ENCODE measurements at places on chromosomes 2 and 18. TPM values are rescaled to one million over a fixed set of nuclear protein-coding genes. Genes with fewer than 3 reads are reported as not detected.
A peak's percentile ranks its signal among the peaks of the same experiment; 100 is the strongest.

GRCh38 chr18:3466045-3466444 lies 16.1 kb downstream of the TGIF1 start:
- DNase-seq, result no peak

GRCh38 chr2:172095146-172095904 lies 7.4 kb downstream of the DLX2 start:
- DNase-seq, result peak; percentile 66

- DNase-seq, result no peak
Observed at GRCh38 chr2:236636261-236636660, 66.6 kb downstream of the ACKR3 start.

DNA sequence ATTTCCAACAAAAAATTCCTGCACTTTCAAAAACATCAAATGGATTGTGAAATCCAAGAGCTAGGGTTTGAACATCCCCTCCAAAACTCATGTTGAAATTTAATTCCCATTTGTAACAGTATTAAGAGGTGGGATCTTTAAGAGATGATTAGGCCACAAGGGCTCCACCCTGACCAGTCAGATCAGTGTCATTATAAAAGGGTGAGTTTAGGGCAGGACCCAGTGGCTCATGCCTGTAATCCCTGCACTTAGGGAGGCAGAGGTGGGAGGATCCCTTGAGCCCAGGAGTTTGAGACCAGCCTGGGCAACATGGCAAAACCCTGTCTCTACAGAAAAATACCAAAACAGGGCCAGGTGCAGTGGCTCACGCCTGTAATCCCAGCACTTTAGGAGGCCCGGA lies 8.9 kb downstream of the GTF3C2 start:
- no peak for DNase-seq

GRCh38 chr18:22726469-22726868 lies 206.7 kb upstream of the RBBP8 start:
- DNase-seq, result no peak

- DNase-seq, result no peak
Observed at GRCh38 chr18:22168360-22168921, 948 bp upstream of the GATA6 start.

DNA sequence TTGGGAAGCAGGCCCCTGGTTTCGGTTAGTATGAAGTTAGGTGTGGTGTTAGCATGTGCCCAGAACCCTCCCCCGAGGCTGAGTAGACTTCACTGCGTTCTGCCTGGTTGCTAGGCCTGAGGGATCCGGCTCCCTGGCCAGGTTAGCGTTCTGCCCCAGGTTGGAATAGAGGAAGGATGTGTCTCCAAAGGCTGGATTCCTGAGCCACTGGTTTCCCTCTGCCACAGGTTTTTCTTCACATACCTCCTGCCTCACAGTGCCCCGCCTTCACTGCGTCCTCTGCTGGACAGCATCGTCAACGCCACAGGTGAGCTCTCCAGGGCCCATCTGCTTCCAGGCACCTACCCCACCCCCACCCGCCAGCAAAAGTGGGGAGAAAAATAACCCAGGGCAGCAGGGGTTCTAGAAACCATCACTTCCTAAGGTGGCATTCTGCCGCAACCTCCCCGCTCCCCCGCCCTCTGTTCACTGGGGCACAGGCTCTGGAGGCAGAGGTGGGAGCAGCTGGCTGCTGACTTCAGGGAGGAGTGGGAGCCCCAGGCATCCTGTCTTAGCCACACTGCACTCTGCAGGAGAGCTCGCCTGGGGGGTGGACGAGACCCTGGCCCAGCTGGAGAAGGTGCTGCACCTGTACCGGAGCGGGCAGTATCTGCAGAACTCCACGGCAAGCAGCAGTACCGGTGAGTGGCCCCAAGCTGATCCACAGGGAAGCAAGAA lies 7.1 kb downstream of the PKDCC start:
- DNase-seq, result no peak

DNA sequence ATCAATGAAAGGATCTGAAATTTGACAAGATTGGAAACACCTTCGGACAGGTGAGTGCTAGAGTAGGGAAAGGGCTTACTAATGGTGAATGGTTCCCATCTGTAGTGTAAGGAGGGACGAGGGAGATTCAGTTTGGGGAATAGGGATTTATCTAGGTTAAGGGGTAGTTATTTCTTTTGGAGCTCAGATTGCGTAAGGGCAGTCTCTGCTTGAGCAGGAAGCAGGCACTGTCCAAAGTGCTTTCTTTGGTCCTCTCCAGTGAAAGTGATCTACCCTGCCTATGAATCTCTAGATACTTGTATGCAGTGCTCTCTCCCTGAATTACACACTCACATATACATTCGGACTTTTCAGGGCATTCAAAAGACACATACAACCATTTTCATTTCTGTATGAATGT lies 272.9 kb upstream of the FIGN start:
- DNase-seq, result no peak

DNA sequence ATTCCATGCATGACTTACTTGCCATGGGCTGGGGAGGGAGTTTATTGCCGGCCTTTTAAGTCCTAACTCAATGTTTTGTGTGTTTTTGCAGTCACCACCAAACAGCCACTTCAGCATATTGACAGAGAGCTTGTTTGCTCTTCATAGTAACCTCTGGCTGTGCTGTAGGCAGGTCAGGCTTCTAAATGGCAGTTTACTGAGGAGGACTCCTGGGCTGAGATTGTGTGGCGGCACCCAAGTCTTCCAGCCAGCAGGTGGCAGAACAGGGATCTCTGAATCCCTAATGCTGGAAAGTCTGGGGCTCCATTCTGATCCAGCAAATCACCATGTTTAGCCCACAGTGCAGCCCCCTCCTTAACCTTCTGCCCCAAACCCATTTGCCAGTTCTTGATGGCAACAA lies 121.2 kb downstream of the CAPN13 start:
- no peak for DNase-seq

DNA sequence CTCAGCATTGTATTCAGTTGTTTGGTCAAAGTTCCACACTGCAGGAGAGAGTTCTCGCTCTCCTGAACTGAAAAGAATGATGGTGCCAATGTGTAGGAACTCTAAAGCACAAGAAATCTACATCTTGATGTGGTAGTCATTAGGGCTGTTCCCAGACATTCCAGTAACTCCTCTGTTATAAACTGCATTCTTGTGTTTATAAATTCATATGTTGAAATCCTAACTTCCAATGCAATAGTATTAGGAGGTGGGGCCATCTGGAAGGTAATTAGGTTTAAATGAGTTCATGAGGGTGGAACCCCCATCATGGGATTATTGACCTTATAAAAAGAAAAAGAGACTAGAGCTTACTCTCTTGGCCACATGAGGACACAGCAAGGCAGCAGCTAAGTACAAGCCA lies 239.6 kb downstream of the CDH20 start:
- no peak for DNase-seq

DNA sequence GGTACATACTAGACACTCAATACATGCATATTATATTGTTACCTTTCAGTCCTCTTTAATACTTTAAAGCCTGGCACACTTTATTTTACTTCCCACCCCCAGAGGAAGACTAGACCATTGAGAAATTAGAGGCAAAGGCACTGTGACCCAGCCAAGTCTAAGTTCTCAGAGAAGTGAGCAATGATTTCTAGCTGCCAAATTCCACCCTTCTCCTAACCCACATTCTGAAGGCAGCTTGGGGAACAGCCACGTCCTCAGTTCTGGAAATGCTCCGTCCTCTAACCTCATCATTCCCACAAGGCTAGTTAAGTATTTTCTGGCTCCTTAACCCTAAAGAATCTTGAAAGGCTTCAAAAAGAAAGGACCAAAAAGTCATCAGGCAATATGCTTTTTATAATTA lies 86.6 kb downstream of the COL5A2 start:
- DNase-seq, result peak; percentile 38

- no peak for DNase-seq
Observed at GRCh38 chr2:96233880-96234316, 25.3 kb upstream of the STARD7 start.

DNA sequence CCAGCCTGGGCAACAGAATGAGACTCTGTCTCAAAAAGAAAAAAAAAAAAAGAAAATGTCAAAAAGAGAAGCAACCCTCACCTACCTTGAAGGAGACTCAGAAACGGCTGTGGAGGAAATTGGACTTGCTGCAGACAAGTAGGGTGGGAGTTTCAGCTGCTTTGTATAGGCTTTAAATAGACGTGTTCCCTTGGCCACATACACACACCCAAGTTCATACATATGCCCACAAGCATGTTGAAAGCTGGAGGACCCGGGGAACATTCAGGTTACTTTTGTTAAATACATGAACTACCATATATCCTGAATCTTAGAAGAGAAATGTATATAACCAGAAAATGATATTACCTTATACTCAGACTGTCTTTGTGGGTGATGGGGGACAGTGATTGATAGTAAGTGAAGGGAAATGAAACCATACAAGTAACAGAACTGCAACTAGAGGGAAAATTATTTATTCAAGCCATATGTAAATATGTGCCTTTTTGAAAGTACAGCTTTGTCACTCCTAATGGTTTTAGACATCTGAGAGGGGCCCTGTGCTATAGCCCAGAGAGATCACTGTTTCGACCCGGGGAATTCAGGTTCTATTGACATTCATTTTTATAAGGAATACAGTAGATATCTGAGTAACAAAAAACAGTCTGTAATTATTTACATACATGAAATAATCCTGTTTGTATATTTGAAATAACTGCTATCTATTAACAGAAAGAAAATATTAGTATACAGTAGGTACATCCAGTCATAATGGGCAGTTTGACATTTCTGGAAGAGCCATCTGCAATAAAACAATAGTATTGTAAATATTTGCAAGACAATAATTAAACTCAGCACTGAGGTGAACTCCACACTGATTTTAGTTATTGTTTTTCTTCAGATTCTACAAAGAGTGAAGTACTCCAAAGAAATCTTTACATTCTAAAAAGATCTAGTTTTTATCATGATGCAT lies 48.0 kb upstream of the TGIF1 start:
- no peak for DNase-seq

DNA sequence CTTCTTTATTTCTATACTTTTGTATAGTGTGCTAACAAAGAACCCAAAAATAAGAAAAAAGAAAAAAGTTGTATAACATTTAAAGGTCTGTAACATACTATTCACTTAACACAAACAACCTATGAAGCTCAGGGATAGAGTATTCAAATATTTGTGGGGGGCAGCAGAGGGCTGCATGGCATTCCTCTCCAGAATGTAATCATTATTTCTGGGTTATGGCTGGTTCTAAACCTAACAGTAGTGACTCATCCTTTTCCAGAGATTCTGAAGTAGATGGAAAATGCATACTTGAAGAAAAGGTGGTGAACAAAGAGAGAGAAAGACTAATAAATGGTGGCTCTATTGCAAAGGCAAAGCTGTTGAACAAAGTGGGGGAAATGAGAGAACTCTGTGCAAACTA lies 249.4 kb downstream of the NRXN1 start:
- DNase-seq, result no peak

DNA sequence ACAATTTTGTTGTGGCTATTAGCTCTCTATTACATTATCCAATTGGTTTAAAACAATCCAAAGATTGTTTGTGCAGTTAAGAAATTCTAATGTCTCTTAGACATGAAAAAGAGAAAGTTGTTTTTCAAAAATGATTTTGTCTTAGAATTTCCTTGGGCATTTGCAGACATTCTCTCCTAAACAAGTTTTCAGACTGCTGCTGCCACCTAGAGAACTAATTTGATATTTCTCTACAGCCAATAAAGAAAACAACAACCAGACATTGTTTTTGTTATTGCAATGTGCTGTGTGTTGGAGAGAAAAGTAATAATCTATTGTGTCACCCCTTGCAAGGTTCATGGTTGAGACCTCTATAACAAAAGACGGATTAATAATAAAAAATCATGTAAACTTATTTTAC lies 119.0 kb upstream of the SYT4 start:
- DNase-seq, result no peak

- DNase-seq, result no peak
Observed at GRCh38 chr2:105335469-105335868, 1.9 kb upstream of the C2orf49 start.

GRCh38 chr2:173547499-173547898 lies 192.8 kb downstream of the CDCA7 start:
- no peak for DNase-seq

DNA sequence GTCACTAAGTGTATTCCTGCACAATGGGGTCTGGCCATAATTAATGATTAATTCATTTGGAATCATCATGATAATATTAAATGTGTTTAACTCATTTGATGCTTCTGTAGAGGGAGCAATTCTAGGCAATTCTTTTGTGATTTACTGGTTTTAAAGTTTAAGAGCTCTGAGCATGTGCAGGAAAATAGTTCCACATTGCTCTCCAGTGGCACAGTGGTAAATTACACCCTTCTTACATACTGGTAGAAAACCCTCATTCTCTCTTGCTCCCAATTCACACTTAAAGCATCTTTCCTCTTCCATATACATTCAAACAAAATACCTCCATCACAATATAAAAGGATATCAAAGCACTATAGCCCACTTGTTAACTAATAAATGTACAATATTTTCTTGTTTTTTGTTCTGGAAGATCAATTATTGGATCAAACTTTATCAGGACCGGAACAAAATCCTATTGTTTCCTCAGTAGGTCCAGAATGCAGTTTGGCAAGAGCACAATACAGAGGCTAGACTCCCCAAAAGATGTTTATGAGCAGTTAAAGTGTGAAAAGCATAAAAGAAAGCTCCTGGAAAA lies 844.3 kb downstream of the MBD2 start:
- DNase-seq, result no peak

DNA sequence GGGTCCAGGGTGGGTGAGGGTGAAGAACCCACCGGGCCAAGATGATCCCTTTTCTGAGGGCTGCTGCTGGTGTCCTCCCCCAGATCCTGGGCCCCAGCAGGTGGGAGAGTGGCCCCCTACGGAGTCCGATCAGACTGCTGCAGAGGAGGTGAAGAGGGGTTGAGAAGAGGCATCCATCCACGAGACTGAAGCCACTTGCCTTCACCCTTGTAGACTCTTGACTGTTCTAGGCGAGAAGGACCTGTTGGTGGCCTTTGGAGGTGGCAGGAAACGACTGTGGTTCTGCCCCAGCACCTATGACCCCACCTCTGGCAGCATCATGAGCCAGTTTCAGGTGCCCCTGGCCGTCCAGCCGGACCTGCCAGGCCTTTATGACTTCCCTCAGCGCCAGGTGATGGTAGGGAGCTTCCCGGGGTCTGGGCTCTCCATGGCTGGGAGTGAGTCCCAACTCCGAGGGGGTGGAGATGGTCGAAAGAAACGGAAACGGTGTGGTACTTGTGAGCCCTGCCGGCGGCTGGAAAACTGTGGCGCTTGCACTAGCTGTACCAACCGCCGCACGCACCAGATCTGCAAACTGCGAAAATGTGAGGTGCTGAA lies 1.5 kb downstream of the TET3 start:
- DNase-seq, result no peak

GRCh38 chr2:101349893-101350662 lies 37.2 kb downstream of the CREG2 start:
- no peak for DNase-seq

Gene HOXD10
- 0.03 TPM for polyA plus RNA-seq

Gene GRP
- not detected for polyA plus RNA-seq

Gene YES1
- 8.7 TPM for polyA plus RNA-seq

Gene SS18
- polyA plus RNA-seq, result 13.1 TPM

Gene AQP12B
- polyA plus RNA-seq, result not detected

Gene KYNU
- polyA plus RNA-seq, result 0.11 TPM

Gene FMNL2
- 12.9 TPM for polyA plus RNA-seq

All from psoas muscle (tissue), 8 donors.